ENCODE measurements at places on chromosomes 1 and 21.

DNA sequence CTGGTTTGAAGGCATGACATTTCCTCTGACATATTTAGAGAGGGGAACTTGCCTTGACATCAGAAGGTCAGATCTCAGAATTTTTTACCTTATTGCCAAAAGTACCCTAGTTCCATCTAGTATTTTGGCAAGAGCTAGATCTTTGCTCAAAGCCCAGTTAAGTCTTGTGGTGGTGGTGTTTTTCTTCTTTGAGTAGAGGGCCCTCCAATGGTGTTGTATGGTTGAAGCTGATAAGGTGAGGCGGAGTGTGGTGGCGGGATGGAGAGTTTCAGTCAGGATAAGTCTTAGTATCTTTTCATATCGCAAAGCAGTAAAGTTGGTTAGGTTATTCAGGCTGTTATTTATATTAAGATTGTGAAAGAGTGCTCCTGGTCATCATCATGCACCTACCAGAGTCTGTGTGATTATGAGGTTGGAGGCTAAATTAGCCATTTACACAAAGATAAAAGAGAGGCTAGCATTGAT, 20.1 kb upstream of the MACF1 start:
- DNase-seq: no peak

DNA sequence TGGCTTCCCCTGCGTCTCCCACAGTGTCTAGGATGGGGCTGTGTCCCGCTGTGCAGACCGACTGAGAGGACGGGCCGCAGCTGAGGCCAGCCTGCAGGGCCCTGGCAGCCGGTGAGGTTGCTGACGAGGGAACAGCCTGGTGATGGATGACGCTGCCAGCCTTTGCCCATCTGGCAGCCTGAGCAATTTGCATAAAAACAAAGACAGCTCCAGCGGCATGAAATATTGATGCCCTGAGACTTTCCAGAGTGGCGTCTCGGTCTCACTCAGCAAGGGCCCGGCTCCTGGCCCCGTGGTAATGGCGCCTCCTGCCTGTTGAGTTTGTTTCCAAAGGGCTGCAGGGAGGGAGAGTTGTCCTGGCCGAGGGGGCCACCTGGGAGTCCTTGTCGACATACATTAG, 19.1 kb upstream of the KCNA10 start:
- no peak for DNase-seq

- peak; percentile 65 for DNase-seq
These were observed 43.7 kb downstream of the CHAF1B start for GRCh38 chr21:36428761-36429432.

DNA sequence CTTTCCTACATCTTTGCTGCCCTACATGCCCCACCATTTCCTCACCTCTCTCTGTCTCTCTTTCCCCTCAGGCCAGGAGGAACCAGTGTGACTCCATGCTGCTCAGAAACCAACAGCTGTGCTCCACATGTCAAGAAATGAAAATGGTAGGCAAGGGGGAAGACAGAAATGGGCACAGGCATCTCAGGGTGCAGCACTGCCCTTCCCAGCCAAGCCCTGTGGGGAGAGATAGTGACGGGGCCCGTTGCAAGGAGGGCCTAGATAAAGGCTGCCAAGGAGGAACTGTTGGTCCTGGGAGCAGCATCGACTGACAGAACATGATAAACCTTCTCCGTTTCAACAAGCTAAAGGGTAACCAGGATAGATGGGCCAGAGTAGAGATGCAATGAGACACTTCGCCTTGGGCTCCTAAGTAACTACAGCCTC, 12.5 kb upstream of the PIGC start:
- no peak for DNase-seq

DNA sequence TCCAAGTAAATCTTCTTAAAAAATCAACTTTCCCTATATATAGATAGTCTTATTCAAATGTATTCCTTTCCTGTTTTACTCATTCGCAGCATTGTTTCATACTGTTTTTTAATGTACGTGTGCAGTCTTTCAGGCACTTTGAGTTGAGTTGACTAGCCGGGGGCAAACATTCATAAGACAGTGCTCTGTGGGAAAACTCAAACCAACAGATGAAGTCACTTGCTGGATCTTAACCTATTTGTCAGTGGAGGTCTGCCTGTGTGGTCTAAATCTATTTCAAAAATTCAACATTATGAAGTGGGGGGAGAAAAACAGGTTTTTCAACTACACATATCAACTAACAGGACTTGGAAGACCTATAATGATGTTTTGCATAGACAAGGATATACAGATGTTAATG, 6.2 kb downstream of the HSD11B1 start:
- DNase-seq: no peak

- no peak for DNase-seq
These were observed 25.6 kb downstream of the OR10J5 start for GRCh38 chr1:159510229-159510541.

- no peak for DNase-seq
These were observed 2.7 kb downstream of the PER3 start for GRCh38 chr1:7786795-7787194.

- no peak for DNase-seq
These were observed 148.7 kb downstream of the ADGRL2 start for GRCh38 chr1:81949421-81949820.

DNA sequence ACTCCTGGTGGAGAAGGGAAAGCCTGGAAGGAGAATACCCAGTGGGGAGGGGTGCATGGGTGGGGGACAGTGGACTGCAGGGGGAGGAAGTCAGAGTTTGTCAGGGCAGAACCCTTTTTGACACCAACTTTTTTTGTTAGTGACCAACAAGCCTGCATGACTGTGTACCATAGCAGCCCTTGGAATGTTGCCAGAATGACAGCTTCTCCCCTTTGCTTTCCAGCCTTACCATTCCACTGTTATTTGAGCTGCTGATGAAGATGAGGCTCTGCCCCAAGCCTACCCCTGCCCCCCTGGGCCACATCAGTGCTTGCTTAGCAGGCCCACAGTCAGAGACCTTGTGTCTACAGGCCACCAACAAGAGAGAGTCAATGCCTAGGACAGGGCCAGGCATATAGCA, 341.2 kb downstream of the HHAT start:
- DNase-seq: no peak

- peak; percentile 60 for DNase-seq
These were observed 46.4 kb upstream of the ERG start for GRCh38 chr21:38544661-38545060.

GRCh38 chr1:95201905-95202304, 32.1 kb upstream of the RWDD3 start:
- DNase-seq: no peak

DNA sequence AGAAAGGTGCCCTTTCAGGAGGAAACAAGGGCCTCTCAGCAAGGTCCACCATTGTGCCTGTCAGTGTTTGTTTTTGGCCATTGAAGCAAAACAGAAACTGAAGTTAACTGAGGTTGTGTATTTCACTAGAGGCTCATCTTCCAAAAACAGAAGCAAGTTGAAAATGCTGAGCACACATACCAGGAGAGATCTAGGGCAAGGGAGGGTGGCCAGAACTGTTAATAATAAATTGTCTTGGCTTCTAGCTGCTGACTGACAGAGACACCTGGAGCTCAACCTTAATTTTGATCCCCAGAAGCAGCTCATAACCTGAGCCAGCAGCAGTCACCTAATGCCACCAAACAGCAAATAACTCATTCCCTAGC, 5.2 kb downstream of the AGMAT start:
- no peak for DNase-seq

DNA sequence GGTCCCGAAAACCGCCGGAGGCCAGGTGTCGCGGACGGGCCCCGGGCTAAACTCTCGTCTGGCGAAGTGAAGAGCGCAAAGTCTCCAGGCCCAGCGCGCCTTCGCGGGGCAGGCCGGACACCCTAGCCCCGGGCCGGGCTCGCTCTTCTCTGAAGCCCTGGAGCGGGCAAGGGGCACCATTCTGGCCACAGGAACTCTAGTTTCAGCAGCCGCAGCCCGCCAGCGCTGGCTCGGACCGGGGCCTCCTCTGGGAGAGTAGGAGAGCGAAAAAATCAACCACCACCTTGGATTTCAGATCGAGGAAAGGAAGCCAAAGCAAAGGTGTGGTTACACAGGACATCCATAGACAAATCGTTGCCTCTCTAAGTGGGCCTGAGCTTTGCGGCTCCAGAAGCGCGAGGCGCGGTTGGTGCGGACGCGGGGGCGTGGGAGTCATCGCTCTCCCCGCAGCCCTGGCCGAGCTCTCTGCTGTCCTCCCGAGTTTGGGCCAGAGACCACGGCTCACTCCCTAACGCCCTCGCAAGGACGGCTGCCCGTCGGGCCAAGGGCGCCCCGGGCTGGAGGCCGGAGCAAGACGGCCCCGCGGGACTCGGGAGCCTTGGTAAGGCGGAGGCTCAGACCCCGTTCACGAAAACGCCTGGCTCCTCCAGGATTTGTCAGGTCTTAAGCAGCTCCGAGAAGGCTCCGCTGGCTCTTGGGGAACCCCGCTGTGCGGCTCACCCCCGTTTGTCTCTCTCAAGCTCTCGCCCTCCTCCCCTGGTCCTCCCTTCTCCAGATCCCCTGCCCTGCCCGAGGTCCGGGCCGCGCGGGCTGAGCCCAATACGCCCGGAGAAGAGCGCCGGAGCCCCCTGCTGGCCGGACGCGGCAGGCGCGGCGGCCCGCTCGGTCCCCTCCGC, 132.9 kb upstream of the DPYD start:
- peak; percentile 75 for DNase-seq

DNA sequence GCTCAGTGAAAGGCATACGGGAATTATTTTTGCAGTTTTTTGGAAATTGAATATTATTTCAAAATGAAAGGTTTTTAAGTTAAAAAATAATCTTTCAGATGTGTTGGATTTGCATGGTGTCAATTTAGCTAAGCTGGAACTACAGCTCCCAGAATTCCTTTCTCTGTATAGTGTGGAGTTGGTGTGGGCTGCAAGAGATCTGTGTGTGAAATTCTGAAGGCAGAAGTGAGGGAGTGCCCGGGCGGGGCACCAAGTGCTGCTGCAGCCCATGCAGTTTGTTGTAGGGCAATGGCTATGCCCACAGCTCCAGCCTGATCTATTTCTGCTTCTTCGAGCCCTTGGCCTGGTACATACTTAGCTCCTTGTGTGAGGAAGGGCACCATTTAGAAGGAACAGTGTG, 60.5 kb upstream of the CSF1 start:
- no peak for DNase-seq

- DNase-seq: no peak
These were observed 24.9 kb downstream of the PCAT6 start for GRCh38 chr1:202835548-202836072.

DNA sequence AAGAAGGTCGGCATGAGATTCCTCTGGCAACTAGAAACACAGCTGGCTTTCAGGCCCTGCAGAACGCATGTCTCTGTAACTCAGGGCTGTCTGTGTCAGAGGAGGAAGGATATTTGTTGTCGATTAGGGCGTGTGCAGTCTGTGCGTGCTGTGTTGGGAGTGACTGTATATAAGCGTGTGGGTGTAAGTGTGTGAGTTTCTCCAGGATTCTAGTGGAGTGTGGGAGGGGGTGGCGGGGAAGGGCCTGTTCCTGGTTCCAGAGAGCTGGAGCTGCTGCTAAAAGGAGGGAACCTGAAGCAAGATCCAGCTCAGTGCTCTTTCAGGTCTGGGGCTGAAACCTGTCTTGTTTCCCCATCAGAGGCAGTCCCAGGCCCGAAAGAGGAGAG, 74.3 kb downstream of the SLC16A1 start:
- no peak for DNase-seq

DNA sequence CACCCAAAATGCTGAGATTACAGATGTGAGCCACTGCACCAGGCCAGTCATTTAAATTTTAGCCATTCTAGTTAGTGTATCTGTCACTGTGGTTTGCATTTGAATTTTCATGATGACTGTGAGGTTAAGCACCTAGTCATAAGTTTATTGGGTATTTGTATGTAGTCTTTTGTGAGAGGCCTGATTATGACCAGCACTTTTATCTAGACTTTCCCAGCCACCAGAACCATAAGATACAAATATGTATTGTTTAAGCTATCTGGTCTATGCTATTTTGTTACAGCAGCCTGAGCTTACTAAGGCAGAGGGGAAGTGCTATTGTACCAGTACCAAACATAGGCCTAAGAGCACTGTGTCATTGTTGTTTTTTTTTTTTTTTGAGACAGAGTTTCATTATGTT, 19.9 kb upstream of the DNAJC6 start:
- no peak for DNase-seq

GRCh38 chr1:221824025-221824424, 82.1 kb upstream of the DUSP10 start:
- no peak for DNase-seq

DNA sequence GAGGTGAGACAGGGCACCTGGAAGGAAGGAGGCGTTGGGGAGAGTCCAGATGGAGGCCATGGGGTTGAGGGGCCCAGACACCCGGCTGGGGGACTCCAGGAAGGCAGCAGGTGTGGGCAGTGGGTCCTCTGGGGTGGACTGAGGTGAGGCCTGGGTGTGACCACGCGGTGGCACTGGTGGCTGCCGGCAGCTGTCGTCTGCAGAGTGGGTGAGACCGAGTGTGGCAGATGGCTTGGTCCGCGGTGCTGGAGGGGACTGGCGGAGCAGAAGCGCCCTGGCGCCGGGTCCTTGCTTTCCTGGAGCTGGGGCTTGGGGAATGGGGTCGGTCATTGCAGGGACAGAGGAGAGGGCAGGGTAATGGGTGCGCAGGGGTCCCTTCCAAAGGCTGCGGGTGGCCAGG, 12.5 kb downstream of the AGRN start:
- no peak for DNase-seq

GRCh38 chr1:93992954-93993353, 83.7 kb upstream of the GCLM start:
- no peak for DNase-seq

DNA sequence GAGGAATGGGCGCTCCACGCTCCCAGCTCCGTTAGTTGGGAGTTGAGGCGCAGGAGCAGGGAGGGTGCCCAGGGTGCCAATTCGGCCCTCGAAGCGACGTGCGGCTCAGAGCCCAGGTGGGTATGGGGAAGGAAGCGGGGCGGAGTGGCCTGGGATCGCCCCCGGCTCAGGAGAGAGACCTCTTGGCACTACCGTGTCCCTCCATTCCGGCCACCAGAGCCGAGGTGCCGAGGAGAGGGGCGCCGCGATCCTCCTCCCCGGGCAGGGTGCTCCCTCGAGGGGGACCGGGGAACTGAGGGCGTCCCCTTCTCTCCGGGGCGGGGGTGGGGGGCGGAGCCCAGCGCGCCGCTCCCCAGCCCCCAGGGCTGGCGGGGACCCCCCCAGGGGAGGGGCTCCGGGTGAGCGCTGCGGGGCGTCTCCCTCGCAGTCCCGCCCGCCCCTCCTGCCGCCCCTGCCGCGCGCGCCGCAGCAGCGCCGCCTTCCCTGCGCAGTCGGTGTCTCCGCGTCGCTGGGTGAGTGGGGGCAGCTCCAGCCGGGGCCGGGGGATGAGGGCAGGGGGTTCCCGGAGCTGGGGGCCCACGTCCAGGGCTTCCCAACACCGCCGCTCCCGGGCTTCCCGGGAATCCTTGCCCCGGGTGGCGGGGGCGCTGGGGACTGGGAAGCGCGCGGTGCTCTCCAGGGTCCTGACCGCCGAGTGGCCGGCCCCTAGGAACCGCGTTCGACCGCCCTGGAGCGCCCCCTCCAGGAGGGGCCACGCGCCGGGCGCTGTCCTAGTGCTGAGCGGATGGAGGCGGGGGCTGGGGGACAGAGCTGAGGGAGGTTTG, at the start of gene HPCA:
Gene HPCA (plus strand): TSS at position 488 of the 824 bp plus-strand sequence. CDS start 2,408 bp downstream, outside the sequence.
- peak; percentile 49 for DNase-seq

- peak; percentile 79 for DNase-seq
These were observed 32.4 kb downstream of the KCTD3 start for GRCh38 chr1:215599418-215600074.

GRCh38 chr1:10813799-10814198, 17.4 kb upstream of the CASZ1 start:
- DNase-seq: no peak

- no peak for DNase-seq
These were observed 5.3 kb downstream of the MIB2 start for GRCh38 chr1:1620433-1621139.

GRCh38 chr1:118473825-118474224, 288.8 kb upstream of the SPAG17 start:
- no peak for DNase-seq

- DNase-seq: peak; percentile 45
These were observed 9.4 kb downstream of the NPHP4 start for GRCh38 chr1:5982868-5983267.

GRCh38 chr1:1183221-1183747, 9.6 kb downstream of the TTLL10 start:
- DNase-seq: no peak
